Activated CD4-positive, alpha-beta T cell treated with anti-CD3 and anti-CD28 coated beads, Interleukin-2, amount 50 U/mL, for 4 hours (primary cell): ENCODE measurements at places on chromosomes 7 and 10.
A peak's percentile ranks its signal among the peaks of the same experiment; 100 is the strongest.

DNA sequence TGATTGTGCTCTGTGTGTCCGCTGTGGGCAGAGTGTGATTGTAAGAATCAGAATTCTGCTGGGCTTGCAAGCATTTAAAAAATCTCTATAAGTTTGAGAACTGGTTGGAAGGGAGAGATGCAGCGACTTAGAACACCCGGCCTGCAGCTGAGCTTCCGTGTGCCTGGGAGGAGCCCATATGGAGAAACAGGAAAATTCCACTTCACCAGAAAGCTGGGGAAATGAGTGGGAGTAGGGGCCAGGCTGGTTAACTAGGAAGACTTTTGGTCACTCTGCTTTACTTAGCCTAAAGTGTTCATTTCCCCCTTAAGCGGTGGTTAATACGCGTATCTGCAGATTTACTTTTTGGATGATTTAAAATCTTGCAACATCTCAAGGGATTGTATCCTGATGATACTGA, 72.2 kb downstream of the TCF7L2 start:
- no peak for DNase-seq

DNA sequence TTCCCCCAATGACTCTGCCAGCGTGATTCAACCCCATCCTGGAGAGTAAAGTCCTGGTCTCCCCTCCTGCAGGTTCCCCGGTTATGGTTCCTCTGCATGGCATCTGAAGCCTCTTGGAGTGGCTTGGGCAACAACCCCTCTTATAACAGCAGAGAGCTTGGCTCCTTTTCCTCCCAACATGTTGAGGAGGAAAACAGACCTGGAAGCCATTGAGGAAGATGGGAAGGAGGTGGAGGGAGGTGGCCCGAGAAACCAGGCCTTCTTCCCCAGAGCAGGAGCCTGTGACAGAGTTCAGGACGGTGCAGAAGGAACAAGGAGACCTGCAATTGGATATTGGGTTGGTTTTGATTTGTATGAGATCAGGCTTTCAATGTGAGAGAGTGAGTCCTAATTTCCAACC, 184.0 kb upstream of the ADCY1 start:
- DNase-seq: no peak

- DNase-seq: no peak
Measured at GRCh38 chr7:80135309-80136104, 876 bp downstream of the GNAI1 start.

DNA sequence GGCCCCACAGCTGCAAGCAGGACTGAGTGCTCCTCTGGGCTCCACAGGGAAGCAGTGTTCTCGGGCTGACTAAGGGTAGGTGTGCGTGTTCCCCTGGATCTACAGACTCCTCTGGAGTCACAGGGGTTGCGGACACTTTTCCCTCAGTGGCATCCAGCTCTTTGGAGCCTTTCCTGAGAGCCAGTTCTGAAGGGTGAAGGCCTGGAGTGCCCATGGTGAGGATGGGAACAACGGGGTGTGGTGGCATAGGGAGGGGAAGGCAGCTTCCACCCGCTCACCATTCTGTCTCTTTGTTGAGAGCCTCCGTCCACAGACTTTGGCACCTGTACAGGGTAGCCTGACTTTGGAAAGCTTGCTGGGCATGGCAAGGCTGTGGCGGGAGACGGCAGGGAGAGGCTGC, 104.1 kb upstream of the PCBD1 start:
- DNase-seq: no peak

GRCh38 chr7:105974471-105974870, 11.4 kb downstream of the CDHR3 start:
- DNase-seq: no peak

GRCh38 chr10:125543796-125544195, 139.2 kb downstream of the TEX36 start:
- no peak for DNase-seq

- DNase-seq: no peak
Measured at GRCh38 chr10:86299562-86299961, 67.0 kb downstream of the GRID1 start.

- no peak for DNase-seq
Measured at GRCh38 chr10:4515721-4516120, 310.3 kb upstream of the AKR1E2 start.

- peak; percentile 13 for DNase-seq
Measured at GRCh38 chr7:151382079-151382885, 27.6 kb downstream of the WDR86 start.

- DNase-seq: peak; percentile 14
Measured at GRCh38 chr10:110600487-110601101, 33.1 kb downstream of the SMC3 start.

DNA sequence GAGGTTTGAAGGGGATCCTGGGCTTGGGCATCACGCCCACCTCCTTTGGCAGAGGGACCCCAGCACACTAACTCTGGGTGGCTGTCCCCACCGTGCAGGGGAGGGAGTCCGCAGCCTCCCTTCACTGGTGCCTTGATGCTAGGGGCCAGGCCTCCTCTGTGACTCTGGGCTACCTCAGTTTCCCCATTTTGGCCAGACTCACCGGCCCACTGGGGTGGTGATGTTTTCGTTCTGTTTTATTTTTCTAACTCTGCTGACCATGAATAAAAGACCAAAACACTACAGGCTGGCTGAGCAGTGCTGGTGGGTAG, 503 bp upstream of the TRIP6 start:
- DNase-seq: no peak

GRCh38 chr10:5117026-5117425, 22.8 kb downstream of the AKR1C3 start:
- DNase-seq: no peak

GRCh38 chr10:1620803-1621202, 116.5 kb downstream of the ADARB2 start:
- no peak for DNase-seq

DNA sequence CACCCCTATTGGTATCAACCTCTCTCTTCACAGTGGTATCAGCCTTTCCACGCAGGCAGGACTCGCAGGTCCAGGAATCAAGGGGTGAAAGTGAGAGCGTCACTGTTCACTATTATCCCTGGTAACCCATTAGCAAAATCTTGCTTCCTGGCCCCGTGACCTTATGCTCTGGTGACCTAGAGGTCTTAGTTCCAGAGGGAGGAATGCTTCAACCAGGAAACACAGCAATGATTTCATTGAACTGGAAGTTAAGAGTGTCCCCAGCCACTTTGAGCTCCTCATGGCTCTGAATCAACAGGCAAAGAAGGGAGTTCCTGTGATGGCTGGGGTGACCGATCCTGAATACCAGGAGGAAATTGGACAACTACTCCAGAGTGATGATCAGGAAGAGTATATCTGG, 90.6 kb downstream of the CUL2 start:
- DNase-seq: no peak

- DNase-seq: no peak
Measured at GRCh38 chr10:7533657-7534479, 123.0 kb upstream of the SFMBT2 start.

GRCh38 chr10:58488921-58489320, 23.8 kb upstream of the BICC1 start:
- DNase-seq: no peak

DNA sequence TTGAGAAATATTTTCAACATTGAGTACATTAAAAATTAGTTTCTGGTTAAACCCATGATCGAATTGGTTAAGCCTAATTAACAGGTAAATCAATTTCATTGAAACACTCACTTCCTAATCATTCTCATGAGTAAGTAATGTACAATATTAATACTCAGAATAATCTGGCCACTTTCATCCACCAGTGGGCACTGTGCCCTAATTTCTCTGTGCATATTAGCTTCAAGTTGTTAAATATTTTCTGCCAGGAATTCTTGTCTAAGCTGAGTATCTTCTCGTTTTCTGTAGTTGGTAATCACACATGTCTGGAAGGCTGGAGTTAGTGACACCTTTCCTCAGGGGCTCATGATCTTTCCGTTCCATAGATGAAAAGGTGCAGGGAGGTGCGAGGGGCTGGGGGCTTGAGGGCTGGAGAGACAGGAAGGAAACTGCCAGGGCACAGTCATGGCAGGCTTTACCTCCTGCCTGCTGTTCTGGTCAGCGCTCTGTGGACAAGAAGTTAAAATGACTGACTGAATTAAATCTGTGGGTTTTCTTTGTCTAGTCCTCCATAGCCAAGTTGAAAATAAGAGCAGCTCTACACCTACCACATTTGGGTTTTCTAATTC, 71.9 kb downstream of the WIPF3 start:
- peak; percentile 8 for DNase-seq

DNA sequence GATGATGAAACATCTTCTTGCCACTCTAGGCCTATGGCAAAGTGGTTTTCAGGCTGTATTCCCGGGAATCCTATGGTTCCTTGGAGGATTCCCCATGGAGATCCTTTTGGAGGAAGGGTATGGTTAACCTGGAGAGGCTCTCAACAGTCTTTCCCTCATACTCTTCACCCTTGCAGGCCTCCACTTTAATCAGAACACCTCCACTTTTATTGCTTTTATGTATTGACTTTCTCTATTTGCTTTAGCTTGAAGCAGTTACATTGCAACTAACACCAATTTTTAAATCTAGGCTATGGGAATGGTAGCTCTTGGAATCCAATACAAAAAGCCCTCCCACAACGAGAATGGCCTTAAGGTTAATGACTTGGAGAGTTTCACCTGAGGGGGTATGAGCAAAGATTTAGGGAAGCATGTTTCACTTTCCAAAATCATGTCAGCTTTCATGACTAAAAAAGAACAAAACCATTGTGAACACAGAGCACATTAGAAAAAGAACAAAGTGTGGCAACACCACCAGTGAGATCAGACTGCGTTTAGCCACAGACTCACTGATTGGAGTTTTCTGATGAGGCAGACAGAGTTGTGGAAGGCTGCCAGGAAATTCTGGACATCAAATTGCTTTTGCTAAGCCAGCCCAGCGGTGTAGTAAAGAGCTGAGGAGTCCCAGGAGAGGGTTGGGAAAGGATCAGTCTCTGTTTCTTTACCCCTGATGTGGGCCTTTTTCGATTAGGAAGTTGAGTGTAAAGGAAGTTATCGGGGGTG, 130.4 kb upstream of the BMPER start:
- no peak for DNase-seq

DNA sequence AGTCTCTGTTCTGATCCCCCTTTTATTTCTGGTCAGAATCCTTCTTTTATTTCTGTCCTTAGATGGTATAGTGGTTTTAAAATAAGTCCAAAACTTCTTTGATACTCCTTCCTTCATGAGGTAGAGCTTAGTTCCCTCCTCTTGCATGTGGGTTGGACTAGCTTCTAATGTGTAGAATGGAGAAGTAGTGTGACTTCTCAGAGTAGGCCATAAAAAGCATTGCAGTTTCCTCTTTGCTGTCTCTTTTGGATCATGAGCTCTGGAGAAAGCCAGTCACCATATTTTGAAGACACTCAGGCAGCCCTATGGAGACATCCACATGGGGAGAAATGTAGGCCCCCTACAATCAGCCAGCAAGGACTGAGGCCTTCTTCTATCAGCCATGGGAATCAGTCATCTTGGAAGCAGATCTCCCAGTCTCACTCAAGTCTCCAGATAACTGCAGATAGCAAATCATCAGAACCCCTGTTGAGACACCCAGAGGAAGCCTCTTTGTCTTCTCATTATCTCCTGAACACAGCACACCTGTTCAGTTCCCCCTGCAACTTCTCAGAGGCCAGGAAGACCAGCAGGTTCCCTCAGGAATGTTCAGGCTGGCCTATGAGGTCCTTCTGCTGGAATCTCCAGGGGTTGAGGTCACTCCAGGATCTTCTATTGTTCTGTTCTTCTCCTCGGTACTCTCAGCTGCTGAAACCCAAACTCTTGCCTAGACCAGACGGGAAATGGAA, 511.9 kb upstream of the ZMIZ1 start:
- DNase-seq: no peak

DNA sequence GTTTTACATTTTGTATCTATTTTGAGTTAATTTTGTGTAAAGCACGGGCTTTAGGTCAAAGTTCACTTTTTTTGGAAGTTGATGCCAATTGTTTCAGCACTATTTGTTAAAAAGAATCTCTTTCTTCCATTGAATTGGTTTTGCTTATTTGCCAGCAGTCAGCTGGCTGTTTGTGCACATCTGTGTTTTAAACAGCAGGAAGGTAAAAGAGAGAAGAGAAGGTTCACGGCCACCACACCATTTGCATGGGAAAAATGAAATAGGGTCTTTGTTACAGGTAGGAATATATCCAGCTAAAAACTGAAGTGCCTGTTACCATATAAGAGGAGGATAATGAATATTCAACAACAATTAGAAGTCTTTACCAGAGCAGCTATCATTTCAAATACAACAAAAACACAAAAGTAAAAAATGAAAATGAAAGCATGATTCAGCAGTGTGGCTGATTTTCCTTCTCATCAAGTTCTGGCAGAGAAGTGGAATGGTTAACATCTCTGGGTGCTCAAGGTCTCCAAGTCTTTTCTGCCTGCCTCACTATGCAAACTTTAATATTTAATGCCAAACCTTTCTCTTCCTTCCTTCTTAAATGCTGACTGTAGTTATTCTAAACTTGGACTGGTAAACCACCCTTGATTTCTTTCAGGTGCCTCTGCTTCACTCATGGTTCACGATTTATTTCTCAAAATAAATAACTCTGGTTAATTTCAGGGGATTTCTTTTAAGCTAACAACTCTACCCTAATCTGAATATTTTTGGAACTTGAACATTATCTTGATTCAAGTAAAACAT, 841.5 kb downstream of the GRM8 start:
- no peak for DNase-seq

GRCh38 chr7:12571691-12572090, 1.2 kb downstream of the SCIN start:
- DNase-seq: no peak

- no peak for DNase-seq
Measured at GRCh38 chr7:43362652-43363034, 220.3 kb upstream of the STK17A start.

DNA sequence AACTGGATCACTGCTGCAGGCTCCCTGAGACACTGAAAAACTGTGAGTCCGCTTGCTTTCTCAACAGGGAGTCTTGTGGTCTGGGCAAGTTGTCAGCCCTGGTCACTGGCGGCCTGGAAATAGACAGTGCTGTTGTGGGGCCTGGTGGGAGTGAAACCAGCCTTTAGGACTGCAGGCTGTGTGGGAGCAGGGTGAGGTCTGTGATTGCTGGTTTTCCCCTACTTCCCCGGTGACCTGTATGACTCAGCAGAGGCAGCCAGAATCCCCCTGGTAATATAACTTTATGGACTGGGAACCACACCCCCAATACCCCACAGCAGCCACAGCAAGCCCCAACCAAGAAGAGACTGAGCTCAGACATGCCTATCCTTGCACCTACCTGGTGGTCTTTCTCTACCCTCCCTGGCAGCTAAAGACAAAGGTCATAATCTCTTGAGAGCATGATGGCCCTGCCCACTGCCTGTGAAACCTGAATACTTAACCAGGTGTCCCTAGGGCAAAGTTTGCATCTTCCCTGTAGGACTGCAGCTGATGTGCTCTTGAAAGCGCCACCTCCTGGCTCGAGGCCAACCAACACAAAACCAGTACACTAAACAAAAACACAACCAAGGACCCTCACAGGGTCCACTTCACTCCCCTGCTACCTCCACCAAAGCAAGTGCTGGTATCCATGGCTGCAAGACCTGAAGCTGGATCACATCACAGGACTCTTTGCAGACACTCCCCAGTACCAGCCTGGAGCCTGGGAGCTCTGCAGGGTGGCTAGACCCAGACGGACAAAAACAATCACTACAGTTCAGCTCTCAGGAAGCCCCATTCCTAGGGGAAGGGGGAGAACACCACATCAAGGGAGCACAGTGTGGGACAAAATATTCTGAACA, 7.2 kb upstream of the ADAM22 start:
- no peak for DNase-seq

- DNase-seq: peak; percentile 24
Measured at GRCh38 chr7:105014693-105015389, 836 bp downstream of the KMT2E start.
